ENCODE measurements at places on chromosomes 3 and 15.

DNA sequence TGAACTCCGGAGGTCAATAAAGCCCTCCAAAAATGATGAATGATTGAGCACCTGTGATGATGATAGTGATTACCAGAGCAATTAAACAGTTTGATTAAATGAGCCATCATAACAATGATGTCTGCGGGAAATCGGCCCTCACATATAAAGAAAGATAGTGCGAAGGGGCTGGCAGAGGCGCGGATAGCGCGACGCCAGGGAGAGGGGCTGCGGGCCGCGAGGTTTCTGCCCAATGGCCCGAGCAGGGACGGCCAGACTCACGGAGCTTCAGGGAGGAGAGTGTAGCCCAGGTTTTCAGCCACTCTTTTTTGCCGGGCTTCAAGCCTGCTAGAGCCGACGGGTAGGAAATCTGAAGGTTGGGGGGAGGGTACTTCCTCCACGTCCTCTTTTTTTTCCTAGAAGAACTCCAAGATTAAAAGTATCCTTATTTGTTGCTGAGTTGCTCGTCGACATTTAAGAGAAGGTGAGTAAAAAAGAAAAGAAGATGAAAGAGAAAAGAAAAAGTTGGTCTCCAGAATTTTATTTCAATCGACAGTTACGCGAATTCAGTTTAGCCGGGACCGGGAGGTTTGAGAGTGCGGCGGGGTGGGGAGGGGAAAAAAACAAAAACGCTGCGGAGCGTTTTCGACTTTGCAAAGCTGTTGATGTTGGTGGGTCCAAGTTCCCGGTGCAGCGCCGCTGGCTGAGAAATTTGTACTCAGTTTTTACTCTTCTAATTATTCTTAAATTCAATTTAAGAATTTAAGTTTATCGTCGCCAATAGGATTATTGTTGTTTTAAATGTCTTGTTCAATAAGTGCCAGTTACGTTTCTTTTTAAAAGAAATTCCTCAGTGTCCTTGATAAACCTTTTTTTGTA, 2.2 kb upstream of the MEIS2 start:
- peak; percentile 53 for DNase-seq

GRCh38 chr3:3027976-3028567, 82.1 kb downstream of the IL5RA start:
- no peak for DNase-seq

GRCh38 chr3:85574006-85574705, 615.4 kb downstream of the CADM2 start:
- peak; percentile 56 for DNase-seq

GRCh38 chr3:11820531-11821041, 26.1 kb downstream of the TAMM41 start:
- DNase-seq, result peak; percentile 63

DNA sequence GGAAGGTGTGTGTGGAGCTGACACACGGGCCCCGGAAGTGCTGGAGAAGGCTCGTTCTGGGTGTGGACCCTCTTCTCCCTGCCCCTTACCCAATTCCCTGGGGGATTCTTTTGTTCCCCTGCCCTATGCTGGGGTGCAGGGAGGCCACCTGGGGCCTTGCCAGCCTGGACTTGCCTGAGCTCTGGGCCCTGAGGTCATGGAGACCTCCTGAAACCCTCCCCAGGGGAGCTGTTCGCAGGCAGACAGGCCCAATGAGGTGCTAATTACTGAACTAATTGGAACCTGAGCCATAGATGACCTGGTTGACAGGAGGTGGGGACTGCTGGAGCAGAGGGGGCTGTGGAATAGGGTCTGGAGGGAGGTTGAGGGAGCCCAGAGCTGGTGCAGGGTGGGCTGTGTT, 9.4 kb upstream of the C15orf39 start:
- no peak for DNase-seq

DNA sequence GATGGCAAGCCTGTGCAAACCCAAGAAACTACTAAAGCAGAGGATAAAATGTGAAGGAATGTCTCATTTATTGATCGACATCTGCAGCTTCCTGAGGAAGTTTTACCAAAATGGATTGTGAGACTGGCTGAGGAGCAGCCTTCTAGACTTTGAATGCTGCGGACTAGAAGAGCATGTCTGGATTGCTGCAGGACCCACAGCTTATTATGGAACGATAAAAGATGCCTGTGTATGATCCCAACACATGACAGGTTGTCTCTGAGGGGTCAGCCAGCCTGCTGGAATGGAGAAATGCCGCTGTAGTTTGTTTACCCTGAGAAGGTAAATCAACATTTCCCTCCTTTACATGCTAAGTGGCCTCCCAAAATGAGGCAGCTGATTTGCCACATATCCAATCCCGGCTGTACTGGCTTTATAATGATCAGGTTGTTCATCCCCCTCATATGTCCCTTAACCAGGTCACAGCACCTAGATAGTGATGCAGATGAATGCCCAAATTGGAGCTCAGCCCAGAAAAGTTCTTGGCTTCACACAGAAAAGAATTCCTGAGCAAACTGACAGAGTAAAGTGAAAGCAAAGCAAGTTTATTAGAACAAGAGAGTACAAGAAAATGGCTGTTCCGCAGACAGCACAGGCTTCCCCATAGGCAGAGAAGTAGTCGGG, 63.9 kb downstream of the IL12A start:
- DNase-seq, result peak; percentile 59

GRCh38 chr3:23824699-23825444, 19.1 kb downstream of the UBE2E1 start:
- DNase-seq, result no peak

- DNase-seq, result no peak
Measured at GRCh38 chr15:65937054-65937453, 67.8 kb downstream of the RAB11A start.

All from fibroblast of lung (primary cell).